ENCODE measurements at places on chromosomes 1 and 21. TPM values are rescaled to one million over a fixed set of nuclear protein-coding genes. Genes with fewer than 3 reads are reported as not detected.

Gene SMIM1
- 2.8 TPM for total RNA-seq

DNA sequence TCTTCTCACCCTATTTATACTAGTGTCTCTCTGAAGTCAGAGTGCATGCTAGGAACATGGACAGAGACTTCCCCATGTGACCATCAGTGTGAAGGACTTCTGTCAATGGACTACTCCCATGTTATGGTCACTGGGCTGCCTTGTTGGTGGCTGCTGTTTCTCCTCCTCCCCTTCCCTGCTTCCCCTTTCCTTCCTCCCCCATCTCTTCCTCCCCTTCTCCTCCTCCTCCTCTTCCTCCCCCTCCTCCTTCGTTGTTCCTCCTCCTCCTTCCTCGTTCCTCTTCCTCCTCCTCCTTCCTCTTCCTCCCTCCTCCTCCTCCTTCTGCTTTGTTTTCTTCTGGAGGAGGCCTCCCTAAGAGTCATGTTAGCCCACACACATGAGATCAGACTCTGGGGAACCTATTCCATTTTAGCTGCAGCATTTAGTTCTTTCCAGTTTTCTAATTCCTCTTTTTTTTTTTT, 35.8 kb downstream of the IER5 start:
- peak; percentile 52 for DNase-seq

DNA sequence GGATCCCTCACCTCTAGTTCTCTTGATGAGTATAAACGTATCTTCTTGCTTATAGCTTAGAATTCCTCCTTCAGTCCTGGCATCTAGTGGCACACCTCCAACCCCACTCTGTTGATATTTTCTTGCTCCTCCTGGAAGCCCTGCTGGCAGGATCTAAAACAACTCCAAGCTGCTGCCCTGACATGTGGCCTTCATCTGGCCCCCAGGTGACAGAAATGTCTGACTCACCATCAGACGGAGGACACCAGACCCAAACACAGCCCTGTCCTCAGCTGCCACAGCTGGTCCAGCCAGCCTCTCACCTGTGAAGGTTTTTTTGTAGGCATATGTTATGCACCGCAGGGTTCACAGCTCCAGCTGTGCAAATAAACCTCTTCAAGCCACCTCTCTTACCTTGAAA, 53.4 kb downstream of the KRTAP19-8 start:
- DNase-seq: no peak

- DNase-seq: no peak
Observed at GRCh38 chr1:77386276-77386675, 104.5 kb downstream of the AK5 start.

DNA sequence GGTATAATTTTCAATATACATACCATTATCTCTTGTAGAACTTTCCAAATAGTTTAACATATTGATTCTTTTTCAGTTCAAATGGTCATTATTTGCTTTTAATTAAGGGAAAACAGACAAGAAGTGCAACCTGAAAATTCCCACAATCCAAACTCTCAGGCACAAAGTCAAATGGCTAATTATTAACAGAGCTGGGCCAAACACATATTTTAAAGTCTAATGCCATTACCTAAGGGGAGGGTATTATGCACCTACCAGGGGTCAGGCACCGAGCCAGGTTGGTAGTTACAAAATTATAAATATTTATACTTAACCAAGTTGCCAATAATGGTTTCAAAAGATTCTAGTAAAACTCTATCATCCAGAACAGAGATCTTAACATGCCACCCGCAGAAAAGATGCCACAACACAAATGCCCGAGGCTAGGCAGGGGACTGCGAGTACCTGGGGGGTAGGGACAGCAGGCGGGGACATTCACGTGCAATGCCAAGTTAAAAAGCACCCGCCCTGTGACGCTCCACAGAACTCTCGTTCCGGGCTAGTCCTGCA, 15.0 kb downstream of the LBR start:
- no peak for DNase-seq

DNA sequence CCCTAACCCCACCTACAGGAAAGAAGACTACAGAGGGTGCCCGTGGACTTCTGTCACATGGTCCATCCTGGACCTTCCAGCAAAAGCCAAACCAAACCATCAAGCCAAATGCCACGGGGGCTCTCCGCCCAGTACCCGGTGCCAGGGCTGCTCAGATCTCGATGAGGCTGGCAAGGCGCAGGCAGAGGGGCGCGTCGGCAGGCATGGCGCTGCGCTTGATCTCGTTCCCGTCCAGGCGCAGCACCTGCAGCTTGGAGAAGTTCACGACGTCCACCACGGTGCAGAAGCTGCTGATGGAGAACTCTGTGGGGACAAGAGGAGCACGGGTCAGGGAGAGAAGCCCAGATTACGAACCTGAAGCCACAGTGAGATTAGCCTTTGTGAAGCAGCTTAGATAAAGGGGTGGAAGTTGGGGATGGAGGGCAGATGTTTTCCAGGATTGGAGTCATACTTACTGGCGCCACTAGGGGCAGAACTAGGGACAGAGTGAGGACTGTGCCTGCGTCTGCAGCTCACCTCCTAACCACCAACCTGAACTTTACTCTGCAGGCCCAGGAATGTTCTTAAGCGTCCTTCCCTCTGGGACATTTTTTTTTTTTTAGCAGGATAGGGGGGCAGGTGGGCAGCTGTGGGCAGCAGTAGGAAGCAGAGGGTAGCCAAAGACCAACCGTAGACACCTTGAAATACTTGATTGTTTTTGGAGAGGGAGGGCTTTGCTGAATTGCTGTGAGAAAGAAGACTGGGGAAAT, 8.6 kb downstream of the FMOD start:
- peak; percentile 74 for DNase-seq

- no peak for DNase-seq
Observed at GRCh38 chr21:38718481-38718880, 87.2 kb upstream of the ETS2 start.

Gene TLR5
- 13.4 TPM for total RNA-seq

DNA sequence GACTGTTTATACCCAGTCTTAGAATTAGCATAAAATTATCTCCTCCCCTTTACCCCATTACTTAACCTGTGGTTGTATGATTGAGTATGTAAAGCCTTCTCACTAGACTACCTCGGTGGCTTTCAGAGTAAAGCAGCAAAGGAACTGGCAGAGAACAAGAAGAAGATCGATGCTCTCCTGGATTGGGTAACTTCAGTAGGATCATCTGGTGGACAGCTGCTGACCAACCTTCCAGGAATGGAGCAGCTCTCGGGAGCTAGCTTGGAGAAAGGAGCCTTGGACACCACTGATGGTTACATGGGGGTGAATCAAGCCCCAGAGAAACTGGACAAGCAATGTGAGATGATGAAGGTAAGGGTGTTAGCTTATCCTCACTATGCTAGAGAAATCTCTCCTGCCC, 138.6 kb upstream of the BMP8A start:
- DNase-seq: no peak

Gene BGLAP
- 0.69 TPM for total RNA-seq

GRCh38 chr1:230572121-230573105, 69.9 kb upstream of the COG2 start:
- DNase-seq: no peak

GRCh38 chr1:11046625-11047365, at the start of gene MASP2:
Gene MASP2 (minus strand): TSS chr1:11047239. CDS start chr1:11047207, 32 bp downstream.
- no peak for DNase-seq

- DNase-seq: no peak
Observed at GRCh38 chr1:46691997-46692790, 20.5 kb downstream of the TEX38 start.

- DNase-seq: no peak
Observed at GRCh38 chr1:32736812-32737791, 34.5 kb upstream of the SYNC start.

Gene PLPPR5
- total RNA-seq: not detected

DNA sequence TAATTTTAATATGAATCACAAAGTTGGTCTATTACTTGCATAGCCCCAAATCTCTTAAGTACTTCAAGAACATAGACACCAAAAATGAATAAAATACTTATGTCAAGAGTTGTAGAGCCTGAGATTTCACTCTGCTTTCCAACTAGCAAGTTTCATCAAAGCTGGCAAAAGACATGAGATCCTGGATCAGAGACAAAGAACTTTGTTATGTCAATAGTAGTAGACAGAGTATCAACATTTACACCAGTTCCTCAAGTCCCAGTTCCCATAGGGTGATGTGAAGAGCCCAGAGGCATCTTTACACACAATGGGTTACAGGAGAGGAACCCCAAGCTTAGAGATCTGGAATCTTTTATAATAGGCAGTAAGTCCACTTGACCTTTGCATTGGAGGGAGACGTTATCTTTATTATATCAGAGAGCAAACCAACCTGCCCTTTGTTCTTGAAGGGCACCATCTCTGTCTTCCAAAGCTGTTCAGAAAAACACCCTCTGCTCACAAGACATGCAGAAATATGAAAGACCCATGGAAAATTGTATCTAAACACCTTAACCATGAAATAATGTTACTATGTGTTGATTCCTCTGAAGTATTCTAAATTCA, 174.4 kb upstream of the GALNT2 start:
- no peak for DNase-seq

- DNase-seq: no peak
Observed at GRCh38 chr21:46421756-46422555, 36.7 kb upstream of the DIP2A start.

GRCh38 chr1:97143236-97143882, 421.8 kb downstream of the PTBP2 start:
- no peak for DNase-seq

GRCh38 chr1:218965821-218966220, 207.9 kb upstream of the LYPLAL1 start:
- DNase-seq: no peak

DNA sequence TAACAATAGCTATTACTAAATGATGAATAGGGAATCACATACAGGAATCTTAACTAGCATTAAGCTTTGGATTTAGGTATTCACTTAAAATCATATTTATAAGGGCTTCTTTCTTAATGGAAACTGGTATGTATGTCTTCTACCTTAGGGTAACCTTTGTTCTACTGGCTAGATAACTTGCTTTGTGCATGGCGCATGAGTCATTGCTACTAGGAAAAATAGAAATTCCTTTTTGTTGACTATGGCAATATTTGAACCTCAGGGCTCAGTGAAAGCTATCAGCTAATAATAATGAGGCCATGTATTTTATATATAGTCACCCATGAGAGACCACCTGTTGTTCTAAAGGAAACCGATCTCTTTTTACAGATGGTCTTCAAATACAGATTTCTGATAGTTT, 72.5 kb downstream of the RPS6KC1 start:
- no peak for DNase-seq

Gene MYOG
- total RNA-seq: not detected

DNA sequence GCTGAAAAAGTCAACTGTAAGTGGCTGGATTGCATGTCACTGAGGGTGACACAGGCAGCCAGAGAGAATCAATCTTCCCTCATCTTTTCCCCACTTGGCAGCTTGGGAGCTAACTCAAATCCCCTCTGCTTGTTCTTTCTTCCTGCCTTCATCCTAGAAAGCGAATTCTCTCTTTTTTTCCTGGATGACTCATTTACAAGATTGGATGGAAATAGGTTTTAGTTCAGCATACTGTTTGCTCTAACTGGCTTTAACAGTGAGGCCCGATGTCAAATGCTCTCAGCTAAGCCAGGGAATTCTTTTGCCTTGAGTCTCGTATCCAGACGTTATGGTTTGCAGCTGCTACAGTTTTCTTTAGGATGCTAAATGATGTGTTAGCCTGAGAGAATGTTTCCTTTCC, 72.7 kb downstream of the HUNK start:
- no peak for DNase-seq

DNA sequence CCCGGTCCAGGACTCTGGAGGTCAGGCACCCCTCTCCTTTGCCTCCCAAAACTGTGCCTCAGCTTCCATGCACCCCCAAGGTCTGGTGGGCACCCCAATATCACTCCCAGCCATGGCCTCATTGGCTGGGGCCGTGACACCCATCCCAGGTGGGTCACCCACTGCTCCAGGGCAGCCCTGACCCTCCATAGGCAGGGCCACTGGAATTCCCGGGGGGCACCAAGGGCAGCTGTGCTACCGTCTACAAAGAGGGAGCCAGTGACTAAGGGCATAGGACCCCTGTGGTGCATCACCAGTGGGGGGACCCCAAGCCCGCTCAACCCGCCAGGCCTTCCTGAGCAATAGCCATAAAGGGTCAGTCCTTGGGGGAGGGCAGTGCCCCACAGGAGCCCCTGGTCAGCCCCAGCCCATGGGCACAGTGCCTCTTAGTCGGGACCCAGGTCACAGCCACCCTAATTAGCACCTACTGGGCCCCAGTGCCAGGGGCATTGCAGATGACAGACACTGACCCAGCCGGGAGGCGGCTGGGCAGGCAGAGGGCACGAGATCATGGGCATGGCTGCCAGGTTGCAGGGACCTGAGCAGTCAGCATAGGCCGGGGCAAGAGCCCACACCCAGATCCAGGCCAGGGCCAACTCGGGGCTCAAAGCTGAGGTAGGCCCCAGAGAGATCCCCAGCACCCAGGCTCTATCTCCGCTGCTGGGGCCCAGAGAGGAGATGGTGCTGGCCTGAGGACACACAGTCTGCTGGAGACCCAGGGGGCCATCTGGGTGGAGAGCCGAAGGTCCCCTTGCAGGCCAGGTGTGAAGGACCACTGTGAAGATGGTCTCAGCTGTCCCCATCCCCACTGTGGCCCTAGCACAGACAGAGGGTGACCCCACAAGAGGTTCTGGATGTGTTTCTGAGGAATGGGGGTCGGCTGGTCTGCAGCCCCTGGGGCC, 19.0 kb upstream of the ARF1 start:
- DNase-seq: peak; percentile 62

- no peak for DNase-seq
Observed at GRCh38 chr1:44828841-44829440, 14.1 kb downstream of the PTCH2 start.

- DNase-seq: no peak
Observed at GRCh38 chr1:220682901-220683576, 7.1 kb upstream of the C1orf115 start.

DNA sequence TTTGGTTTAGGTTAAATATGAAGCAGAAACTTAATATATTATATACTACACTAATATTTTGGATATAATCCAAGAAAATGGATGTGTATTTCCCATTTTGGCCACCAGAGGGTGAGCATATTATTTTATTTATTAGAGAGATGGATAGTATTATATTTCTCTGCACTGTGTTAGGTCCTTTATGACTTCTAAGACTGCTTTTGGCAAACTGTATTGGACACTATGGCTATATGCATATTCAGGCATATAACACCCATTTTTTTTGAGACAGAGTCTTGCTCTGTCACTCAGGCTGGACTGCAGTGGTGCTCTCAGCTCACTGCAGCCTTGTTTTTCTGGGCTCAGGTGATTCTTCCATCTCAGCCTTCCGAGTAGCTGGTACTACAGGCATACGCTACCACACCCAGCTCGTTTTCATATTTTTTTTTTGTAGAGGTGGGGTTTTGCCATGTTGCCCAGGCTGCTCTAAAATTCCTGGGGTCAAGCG, 17.8 kb upstream of the PGM1 start:
- DNase-seq: no peak

Measured in upper lobe of left lung (tissue), 6 donors.